ENCODE measurements at places on chromosomes 6 and 20.

DNA sequence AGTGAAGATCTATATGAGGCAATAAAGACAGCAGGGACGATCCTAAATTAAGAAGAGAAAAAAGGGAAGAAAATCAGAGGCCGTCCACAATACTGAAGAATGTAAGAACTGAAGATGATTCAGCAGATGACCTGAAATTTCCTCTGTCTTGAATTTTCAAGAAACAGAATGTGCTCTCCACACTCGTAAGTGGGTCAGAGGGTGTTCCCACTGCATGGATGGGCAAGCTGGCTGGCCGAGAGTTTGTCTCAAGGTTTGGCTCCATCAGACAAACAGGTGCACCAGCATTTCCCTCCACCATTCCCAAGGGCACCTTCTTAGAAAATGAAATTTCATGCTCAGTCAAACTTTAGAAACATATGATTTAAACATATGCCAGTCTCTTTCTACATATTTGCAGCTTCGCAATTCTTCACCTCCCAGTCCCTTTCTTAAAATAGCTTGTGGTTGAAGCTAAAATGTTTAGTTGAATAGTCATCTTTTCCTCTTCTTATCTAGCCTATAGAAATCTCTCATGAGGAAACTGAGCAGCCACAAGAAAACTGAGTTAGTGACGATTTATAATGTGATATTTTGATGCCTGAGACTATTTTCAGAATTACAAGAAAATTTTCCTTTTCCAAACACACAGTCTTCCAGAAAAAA is 576.4 kb downstream of the PRKN start:
- no peak for DNase-seq

DNA sequence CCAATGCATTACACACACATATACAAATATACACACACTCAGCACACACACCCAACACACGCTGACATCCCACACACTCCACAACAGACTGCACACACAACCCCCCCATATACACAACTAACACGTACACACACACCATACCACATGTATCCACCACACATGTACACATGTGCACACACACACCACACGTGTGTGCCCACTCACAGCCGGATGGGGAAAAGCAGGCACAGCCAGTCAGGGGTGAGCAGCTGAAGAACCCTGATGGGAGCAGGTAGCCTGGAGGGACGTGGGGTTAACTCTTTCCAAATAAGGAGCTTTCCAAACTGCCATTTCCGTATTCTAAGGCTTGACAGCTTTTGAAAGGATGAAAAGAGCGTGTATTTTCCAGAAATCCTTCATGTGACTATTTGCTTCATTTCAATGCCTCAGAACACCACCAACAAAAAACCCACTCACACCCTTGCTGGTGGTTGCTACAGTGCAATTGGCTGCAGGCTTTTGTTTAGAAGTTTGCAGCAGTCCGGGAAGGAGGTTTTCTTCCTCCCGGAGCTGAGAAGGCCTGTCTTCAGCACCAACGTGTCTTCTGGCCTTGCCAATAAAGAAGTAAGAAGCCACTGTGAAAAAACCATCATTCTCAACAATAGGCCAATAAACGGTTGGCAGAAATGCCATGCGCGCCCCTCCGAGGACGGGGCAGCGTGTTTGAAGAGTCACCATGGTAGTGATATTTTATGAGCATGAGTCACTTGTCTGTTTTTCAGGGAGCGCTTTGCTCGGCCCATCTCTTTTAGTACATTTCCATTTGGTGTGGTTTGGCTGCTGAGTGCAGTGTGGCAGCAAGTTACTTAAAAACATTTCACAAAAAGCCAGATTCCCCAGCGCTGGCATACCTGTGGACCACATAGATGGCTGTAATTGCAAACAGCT is 131.3 kb upstream of the GMDS start:
- DNase-seq: no peak

GRCh38 chr6:157961153-157961831 is 20.4 kb upstream of the SYNJ2 start:
- no peak for DNase-seq

DNA sequence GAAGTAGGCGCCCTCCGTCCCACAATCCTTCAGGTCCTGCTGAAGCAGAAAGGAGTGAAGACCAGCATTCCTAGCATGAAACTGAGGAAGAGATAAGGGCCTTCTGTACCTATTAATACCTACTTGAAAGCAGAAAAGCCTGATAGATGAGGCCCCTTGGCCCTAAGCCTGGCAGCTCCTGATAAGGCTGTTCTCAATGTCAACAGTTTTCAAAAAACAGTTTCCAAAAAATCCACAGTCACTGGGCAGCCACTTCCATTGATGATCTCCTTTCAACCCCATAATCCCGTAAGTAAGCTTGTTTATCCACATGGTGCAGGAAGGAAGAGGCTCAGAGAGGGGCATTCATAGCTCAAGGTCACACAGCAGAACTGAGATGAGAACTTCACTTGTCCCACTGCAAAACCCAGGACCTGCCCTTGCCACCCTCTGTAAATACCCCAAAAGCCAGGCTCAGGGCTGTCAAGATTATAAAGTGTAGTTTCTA is 2.8 kb upstream of the E2F1 start:
- DNase-seq: no peak

GRCh38 chr6:21918041-21918440 is 324.5 kb downstream of the SOX4 start:
- no peak for DNase-seq

Data from SW 1271 (cell line).